ENCODE measurements at places on chromosomes 6 and 20.

GRCh38 chr6:37155394-37156312 lies 14.3 kb upstream of the PIM1 start:
- no peak for DNase-seq

GRCh38 chr20:26218301-26218700 lies 521.6 kb upstream of the ZNF337 start:
- DNase-seq: peak; percentile 43

- DNase-seq: peak; percentile 74
Measured at GRCh38 chr6:151290877-151291721, 51.3 kb downstream of the AKAP12 start.

GRCh38 chr6:147648916-147649315 lies 140.4 kb downstream of the SAMD5 start:
- peak; percentile 62 for DNase-seq

- no peak for DNase-seq
Measured at GRCh38 chr6:140572867-140573266, 1198.4 kb upstream of the CITED2 start.

DNA sequence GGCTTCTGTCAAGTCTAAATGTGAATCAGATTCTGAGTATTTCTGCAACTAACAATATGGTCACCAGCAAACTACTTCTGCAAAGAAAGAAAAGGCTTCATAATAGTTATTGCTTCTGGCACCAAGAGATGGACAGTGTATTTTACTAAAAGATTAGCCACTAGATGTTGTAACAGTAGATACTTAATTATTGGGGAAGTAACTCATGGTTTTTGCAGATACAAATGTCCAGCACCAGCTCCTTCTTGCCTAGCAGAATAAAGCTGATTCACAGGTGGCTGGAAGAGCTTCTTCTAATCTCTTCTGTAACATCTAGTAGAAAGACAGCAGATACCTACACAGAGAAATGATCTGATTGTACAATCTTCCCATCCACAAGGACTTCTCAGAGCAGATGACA lies 21.2 kb downstream of the ATXN1 start:
- no peak for DNase-seq

Data from fibroblast of skin of abdomen (primary cell).